ENCODE measurements at places on chromosomes 16 and 17.

GRCh38 chr17:7184091-7184488, 4.9 kb upstream of the ASGR1 start:
- no peak for DNase-seq

DNA sequence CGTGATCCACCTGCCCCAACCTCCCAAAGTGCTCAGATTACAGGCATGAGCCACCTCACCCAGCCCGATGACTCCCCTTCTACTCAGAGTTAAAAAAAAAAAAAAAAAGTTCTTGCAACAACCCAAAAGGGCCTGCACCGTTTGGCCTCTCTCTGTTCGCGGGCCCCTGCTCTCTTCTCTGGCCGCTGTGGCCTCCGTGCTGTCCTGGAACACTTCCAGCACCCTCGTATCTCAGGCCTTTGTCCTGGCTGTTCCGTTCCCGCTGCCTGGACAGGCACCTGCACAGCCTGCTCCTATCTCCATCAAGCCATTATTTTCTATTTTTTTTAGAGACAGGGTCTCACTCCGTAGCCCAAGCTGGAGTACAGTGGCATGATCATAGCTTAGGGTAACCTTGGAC, 10.8 kb downstream of the MYO1C start:
- no peak for DNase-seq

- no peak for DNase-seq
Observed at GRCh38 chr16:84761448-84762368, 58.1 kb upstream of the CRISPLD2 start.

DNA sequence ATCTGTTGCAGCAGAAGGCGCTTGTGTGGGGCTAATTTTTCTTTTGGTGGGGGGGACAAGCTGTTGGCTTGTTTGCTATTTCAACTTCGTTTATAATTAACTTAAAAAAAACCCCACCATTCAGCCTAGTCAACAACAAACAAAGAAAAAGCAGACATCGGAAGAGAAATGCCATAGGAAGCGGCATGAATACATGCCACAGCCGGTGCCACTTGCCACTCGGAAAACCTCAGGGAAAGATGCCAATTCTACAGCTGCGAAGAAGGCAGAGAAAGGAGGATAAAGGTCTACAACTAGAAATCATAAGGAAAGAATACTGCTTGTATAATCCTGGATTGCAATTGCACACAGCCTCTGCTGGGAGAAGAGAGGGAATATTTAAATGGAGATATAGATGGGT, 254.4 kb upstream of the PMFBP1 start:
- DNase-seq, result no peak

DNA sequence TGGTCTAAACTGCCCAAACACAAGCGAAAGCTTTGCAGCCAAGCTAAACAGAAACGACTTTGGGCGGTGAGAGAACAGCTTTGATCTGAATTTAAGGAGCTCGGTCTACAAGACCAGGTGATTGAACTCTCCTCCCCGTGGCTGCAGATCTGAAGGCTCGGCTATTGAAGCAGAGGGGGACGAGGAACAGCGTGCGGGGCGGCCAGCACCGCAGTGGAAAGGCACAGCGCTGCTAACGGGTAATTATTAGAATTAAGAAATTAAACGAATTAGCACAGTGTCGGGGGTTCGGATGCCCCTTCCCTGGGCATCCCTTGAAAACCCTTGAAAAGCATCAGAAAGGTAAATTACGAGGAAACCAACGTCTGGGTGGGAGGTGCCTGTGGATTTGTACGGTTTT, 431 bp downstream of the TEKT3 start:
- no peak for DNase-seq

GRCh38 chr17:13638855-13639458, 37.2 kb upstream of the HS3ST3A1 start:
- no peak for DNase-seq

DNA sequence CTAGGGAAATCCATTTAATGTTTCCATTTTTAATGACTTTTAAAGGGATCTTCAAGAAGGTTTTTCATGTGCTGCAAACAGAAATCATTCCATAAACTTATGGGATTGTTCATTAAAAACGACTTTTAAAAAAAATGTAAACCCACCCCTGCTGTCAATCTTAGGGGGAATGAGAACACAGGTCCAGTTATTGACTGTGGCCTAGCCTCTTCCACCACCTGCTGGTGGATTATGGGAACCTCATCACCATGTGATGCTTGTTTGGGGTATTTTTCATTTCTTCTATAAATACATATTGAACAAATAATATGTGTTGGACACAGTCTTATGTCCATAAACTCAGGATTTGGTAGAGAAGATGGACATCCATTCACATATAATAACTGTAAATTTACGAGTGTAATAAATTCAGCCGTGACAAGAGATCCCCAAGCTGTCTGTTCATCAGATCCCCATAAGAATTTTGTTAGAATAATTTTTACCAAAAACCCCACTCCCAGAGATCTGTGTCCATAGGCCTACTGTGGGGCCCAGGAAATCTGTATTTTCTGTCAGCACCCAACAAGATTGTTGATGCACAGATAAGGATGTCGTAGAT, 42.0 kb upstream of the TMC5 start:
- no peak for DNase-seq

GRCh38 chr17:31415004-31415454, 23.6 kb downstream of the RAB11FIP4 start:
- no peak for DNase-seq

GRCh38 chr17:51430591-51430990, 170.2 kb downstream of the UTP18 start:
- no peak for DNase-seq

DNA sequence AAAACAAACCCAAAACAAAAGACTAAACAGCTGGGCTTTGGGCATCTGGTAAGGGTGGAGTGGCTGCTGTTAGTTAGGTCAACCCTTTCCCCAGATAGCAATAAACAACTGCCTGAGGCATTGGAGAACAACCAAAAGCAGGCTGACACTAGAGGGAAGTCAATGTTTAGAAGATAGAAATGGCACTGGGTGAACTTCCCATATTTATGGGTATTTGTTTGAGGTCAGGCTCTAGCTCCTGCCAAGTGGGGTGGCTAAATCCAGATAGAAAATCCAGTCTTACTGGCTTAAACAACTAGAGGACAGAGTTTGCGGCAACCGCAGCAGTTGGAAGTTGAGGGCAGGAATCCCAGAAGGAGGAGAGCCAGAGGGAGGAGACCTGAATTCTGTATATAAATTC, 79.4 kb downstream of the SDK2 start:
- no peak for DNase-seq

DNA sequence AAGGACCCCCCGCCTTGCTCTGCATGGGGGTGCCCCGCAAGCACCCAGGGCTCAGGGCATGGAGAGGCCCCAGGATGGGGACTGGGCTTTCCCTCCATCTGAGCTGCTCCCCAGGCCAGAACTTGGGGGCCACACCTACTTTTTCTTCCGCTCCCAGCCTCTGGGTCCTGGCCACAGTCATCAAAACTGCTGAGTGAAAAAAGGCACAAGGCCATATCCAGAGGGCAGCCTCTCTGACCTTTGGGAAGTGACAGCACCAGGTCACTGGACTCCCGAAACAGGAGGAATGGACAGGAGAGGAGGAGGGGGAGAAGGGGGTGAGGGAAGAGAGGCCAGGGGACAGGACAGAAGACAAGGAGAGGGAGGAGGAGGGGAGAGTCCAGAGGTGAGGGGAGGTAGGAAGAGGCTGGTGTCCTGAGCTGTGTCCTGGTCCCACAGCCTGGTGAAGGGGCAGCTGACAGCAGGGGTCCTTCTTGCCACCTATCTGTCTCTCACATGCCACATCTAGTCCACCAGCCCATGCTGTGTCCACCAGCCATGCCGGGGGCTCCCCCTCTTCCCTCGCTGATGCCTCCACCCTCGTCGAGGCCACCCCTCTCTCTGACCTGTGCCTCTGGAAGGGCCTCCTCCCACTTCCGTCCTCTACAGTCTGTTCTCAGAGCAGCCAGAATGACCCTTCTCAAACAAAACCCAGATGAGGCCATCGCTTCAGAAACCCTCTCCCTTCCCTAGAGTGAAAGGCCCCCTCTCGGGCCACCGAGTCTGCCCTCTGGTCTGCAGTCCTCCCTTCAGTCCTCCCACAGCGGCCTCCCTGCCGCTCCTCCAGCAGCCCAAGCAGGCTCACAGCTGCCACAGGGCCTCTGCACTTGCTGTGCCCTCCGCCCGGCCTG, 73.9 kb upstream of the TOB1 start:
- DNase-seq, result no peak

GRCh38 chr16:26220894-26221293, 529.1 kb downstream of the HS3ST4 start:
- DNase-seq, result no peak

- no peak for DNase-seq
Observed at GRCh38 chr17:1590747-1591473, 28.3 kb upstream of the PITPNA start.

- DNase-seq, result no peak
Observed at GRCh38 chr17:12637015-12637414, 28.7 kb upstream of the MYOCD start.

GRCh38 chr17:83127431-83128160, 48.2 kb downstream of the METRNL start:
- no peak for DNase-seq

- DNase-seq, result no peak
Observed at GRCh38 chr16:68715471-68715870, 21.6 kb upstream of the CDH1 start.

GRCh38 chr17:20122254-20122879, 113.2 kb downstream of the SPECC1 start:
- DNase-seq, result no peak

DNA sequence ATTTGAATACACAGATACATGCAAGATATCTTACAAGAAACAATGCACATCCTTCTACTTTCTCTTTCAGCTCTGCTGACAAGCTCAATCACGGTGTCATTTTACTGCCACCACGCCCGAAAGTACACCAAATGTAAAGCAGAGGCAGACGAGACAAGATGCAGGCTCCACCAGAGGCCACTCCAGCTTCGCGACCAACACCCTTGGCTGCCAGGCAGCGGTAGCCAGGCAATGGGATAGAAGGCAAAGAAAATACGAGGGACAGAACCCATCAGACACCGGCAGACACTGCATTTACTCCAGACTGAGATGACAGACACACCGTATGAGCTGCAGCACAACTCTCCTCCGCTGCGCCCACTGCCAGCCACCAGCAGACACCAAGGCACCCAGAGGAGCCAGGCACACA, 41.0 kb downstream of the USP22 start:
- no peak for DNase-seq

- DNase-seq, result peak; percentile 58
Observed at GRCh38 chr16:17416461-17417311, 54.1 kb downstream of the XYLT1 start.

DNA sequence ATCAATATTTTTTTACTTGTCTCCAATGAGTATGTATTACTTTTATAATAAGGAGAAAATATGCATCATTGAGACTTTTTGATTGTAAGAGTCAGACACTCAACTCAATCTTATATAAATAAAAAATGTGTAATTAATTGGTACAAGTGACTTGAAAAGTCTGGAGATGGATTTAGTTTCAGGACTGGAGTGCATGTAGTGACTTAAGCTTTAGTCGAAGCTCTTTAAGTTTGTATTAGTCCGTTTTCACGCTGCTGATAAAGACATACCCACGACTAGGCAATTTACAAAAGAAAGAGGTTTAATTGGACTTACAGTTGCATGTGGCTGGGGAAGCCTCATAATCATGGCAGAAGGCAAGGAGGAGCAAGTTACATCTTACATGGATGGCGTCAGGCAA, 60.7 kb upstream of the NKD1 start:
- no peak for DNase-seq

DNA sequence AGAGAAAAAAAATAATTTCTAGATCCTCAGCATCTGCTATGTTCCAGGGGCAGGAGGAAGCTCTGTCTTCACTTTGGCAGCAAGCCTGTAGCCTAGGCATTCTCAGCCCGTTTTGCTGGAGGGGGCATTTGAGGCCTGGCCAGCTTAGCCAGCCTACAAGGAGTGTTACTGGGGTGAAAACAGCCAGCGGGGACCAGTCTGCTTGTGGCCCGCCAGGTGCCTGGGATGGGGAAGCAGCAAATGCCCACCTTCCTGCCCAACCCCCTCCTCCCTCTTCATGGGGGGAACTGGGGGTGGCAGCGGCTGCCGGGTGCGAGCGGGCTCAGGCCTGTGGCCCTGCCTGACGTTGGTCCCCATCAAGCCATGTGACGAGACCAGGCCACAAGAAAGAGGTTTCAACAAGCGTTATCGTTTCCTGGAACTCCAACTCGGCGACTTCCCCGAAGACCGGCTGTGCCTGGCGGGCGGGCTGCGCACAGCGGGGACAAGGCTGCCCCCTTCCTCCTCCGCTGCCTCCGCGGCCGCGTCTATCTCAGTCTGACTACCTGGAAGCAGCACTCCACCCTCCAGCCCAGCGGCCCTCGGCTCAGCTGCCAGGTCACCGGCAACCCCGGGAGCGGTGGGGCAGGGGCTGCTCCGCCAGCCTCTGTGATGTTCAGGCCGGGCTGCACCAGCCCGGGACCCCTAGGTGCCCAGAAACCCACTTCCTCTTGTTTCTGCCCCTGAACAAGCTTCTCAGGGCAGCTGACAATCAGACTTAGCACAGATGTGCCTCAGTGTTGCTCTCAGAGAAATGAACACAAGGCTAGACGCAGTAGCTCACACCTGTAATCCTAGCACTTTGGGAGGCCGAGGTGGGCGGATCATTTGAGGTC, 22.9 kb downstream of the SOCS1 start:
- peak; percentile 91 for DNase-seq

GRCh38 chr16:11372829-11373306, 27.6 kb downstream of the RMI2 start:
- no peak for DNase-seq

- no peak for DNase-seq
Observed at GRCh38 chr17:2798678-2799077, 2.4 kb downstream of the RAP1GAP2 start.

DNA sequence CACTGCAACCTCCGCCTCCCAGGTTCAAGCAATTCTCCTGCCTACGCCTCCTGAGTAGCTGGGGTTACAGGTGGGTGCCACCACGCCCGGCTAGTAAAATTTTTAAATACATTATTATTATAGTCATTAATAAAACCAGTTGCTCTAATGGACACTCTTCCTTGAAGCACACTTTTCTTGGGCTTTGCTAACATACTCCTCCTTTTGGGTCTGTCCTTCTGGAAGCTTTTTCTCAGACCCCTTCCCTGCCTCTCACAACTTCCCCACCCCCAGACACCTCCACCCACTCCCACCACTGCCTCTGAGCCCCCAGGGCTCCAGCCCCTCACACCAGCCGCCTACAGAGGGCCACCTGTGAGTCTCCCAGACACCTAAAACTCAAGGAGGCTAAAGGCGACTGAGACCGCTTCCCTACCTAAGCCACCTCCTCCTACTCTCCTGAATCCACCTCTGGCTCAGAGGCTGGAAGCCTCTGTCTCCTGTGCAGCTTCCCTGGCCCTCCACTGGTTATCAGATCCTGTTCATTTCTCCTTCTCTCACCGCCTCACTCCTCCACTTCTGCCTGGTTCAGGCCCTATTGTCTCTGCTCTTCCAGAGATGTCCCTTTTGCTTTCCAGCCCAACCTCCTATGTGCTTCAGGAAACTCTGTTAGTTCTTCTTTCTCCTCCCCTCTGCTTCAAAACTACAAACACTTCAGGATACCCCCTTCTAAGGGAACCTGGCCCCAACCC, 2.1 kb upstream of the CUEDC1 start:
- DNase-seq, result no peak

- no peak for DNase-seq
Observed at GRCh38 chr16:86500708-86501510, 9.4 kb upstream of the FOXF1 start.
